ENCODE measurements at places on chromosomes 7 and 10. TPM values are rescaled to one million over a fixed set of nuclear protein-coding genes. Genes with fewer than 3 reads are reported as not detected.
A peak's percentile ranks its signal among the peaks of the same experiment; 100 is the strongest.

- DNase-seq, result no peak
Observed at GRCh38 chr10:116014871-116015582, 258.0 kb downstream of the GFRA1 start.

DNA sequence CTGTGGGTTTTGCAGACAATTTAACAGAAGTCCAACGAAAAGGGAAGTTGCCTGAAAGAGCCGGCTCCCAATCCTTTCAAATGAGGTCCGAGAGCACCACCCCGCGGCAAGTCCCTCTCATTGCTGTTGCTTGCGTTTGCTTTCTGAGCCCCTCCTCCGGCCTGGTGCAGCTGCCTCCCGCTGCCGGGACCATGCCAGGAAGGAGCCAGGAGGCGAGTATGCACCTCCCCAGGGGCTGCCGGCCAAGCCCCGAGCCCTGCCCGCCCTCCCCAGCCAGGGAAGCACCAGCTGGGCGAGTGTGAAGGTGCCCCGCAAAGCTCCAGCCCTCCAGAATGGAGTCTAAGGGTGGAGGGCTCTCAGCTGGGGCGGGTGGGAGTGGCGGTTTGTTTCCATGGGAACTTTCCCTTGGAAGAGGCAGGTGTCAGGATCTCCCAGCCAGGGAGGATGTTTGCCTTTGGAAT is 25.8 kb upstream of the PPP2R2D start:
- DNase-seq, result peak; percentile 95

DNA sequence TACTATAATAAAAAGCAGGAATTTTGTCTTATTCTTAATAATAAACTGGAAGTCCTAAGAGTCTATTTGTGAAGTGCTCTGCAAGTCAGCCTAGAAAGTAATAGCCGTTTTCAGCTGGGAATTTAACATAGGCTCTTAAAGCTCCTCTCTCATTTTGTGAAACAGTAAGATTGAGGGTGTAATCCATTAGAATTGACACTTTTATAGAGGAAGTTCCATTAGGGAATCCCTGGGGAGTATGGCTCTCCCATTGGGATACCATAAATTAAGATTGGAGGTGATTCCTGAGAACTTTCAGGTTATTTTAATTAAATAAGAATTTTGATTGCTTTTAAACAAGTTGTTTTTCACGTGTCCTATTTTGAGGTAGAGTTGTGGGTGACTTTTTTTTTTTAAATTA is 68.0 kb downstream of the EXOC4 start:
- DNase-seq, result no peak

NKX2-3 gene
- total RNA-seq, result not detected

PIK3AP1 gene
- total RNA-seq, result 1.2 TPM

DNA sequence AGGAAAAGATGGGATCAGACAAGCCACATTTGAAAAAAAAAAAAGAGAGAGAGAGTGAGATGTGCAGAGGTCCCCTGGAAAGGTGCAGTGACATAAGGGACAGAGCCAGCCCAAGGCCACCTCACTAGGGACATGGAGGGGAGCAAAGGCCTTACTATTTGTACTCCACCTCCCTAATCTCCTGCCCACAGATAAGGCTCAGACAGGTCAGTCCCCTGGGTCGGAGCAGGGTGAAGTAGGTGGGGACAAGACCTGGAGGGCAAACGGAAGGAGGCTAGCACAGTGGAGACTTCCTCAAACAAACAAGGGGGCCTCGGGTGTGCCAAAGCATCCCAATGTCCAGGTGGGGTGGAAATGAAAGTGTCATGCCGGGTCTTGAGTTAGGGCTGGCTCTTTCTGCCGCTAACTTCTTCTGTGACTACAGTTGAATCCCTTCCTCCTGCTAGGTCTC is 7.0 kb downstream of the PRF1 start:
- DNase-seq, result no peak

DNA sequence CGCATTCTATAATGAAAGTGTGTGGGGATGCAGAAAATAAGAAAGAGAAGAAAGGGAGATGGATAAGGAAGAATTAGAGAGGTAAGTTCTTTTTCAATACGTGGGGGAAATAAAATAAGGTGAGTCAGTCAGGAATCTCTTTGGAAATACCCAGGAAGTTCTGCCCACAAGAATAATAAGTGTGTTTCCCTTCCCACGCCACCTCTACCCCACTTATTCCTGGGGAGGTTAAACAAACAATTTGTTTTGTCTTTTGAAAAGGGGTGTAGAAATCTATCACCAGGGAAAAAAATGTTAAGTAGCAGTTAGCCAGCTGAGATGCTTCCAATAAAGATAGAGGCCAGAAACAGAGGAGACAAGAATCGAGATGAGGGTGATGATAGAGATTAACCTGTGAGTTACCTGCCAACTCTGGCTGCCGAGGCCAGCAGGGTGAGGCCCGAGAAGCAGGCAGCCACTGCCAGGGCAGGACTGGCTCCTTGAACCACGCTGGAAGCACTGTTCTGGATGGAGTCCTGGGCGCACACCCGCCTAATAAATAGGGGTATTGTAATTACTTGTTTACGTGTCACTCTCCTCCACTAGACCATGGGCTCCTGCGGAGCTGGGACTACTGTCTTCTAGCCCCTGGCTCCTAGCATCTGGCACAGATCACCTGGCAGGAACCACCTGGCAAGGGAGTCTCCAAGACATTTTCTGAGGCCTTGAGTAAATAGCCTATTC is 191.3 kb downstream of the FGFR2 start:
- no peak for DNase-seq

DNA sequence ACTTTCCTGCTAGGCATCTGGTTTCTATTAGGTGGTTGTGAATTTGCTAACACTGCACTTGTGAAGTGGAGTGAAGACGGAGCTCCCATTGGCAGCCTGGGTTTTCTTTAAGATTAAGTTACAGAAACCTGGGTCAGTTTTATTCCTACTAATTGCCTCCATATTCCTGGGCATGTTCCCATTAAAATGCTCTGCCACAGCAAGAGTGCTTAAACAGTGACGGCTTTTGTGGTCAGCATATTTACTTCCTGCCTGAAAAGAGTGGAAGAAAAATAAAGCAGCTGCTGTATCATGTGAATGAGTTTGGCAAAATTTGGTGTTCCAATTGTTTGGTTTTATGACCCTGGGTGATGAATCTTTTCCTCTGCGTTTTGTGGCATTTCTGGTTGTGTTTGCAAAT is 96.9 kb upstream of the PLXDC2 start:
- DNase-seq, result no peak

GRCh38 chr10:100728928-100729861 is 16.2 kb upstream of the PAX2 start:
- DNase-seq, result peak; percentile 87

GRCh38 chr7:39602351-39602750 is 21.0 kb upstream of the RALA start:
- DNase-seq, result no peak

- DNase-seq, result peak; percentile 28
Observed at GRCh38 chr7:52925332-52925731, 110.1 kb upstream of the POM121L12 start.

LIPM gene
- not detected for total RNA-seq

GPR26 gene
- total RNA-seq, result 0.07 TPM

DNA sequence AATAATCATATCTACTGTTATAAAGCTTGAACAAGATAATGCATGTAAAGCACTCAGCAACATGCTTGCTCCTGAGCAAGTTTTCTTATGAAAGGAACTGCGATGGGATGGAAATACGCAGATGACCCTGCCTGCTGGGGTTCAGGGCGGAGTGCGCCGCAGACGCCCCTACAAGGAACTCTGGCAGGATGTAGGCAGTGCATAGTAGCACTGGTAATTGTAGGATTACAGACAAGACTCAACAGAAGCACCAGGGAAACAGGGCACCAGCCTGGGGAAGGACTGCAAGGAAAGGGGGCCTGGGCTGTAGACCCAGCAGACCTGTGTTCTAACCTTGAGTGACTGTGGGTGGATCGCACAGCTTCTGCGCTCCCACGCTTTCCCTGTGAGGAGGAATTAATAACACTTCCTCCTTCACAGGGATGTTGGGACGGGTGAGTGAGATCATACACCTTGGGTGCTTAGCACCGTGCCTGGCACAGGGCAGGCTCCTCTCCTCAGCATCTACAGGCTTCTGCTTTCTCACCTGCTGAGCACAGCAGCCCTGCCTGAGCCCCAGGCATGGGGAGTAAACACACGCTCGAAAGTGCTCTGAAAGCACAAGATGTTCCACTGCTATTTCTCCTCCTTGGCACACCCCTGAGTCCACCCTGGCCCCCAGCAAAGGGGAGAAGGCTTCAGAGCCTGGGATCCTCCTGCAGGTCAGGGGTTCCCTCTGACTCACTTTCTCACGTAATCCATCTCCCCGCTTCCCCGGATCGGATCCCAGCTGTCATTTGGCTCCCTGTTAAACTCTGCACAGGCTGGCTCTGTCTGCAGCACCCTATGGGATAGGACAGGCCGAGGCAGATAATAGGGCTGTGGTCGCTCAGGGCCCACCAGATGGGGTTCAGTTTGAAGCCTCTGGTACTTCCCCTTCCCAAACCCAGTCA is 19.2 kb downstream of the ITPRIP start:
- peak; percentile 39 for DNase-seq

DNA sequence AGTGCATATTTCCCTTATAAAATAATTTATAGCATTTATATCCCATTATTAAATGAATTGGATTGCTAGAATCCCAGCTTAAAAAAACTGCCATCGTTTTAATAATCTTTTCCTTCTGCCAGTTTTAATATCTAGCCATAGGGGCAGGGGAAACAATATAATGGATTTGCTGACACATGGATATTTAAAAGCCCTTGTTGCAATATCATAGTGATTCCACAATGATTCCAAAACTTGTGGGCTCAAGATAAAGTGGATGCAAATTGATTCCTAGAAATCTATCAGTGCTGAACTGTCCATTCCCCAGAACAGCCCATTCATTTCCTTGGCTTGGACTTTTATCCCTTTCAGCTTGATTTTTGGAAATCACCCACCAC is 2.6 kb downstream of the CPA2 start:
- no peak for DNase-seq

ZWINT gene
- total RNA-seq, result 84.4 TPM

- peak; percentile 51 for DNase-seq
Observed at GRCh38 chr7:11191574-11192220, 218.0 kb downstream of the PHF14 start.

Data from H7 (cell line).